ENCODE measurements at places on chromosomes 2 and 18.

- DNase-seq = no peak
These were observed 59.1 kb upstream of the PELI1 start for GRCh38 chr2:64203131-64203857.

GRCh38 chr2:3613524-3613905 is 18.6 kb downstream of the COLEC11 start:
- DNase-seq = no peak

- no peak for DNase-seq
These were observed 74.4 kb upstream of the MAP4K4 start for GRCh38 chr2:101623031-101623521.

DNA sequence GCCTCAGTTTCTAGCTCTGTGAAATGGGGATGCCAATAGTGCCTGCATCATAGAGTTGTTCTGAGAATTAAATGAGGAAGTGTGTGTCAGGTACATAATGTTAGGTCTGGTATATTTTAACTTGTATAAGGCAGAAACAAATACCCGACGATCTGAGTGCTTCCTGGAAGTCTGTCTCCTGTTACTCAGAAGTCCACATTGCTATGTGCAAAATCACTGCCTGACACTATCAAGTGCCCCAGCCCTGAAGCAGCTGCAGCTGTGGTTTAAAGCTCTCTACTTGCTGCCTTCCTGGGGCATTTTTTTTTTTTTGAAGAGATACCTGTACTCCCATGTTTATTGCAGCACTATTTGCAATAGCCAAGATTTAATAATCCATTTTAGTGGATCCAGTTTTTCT is 125.3 kb downstream of the SLC4A3 start:
- no peak for DNase-seq

- DNase-seq = no peak
These were observed 19.2 kb upstream of the TMEM177 start for GRCh38 chr2:119659601-119660342.

DNA sequence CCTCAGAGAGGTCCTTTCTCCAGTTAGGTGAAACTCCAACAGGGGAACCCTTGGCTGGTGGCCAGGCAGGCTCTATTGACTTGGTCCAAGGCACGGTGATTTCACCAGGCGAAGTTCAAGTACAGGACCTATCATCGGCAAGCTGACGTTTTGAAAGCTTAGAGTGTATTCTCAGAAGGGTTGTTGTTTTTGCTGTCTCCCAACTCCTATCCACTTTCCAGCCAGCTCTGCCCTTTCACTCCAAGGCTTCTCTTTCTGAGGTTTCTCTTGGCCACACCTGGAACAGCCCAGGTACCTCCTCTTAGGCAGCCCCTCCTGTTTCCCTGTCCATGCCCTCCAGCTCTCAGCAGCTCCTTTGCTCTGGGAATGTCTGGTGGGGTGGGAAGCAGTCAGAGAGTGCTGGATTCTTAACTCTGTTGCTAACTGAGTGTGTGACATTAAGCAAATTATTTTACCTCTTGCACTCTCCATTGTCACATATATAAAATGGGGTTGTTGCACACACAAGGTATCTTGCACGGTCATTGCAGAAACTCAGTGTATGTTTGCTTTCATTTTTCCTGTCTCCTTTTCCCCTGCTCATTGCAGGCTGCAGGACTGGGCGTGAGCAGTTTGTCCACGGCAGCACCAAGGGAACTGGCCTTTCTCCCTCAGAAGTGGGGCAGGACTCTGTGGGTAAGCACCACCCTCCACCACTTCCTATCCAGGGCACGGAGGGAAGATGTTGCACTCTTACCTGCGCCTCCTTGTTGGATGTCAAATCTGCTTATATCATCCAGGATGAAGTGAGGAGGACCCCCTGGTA is 30.2 kb downstream of the CAPN13 start:
- DNase-seq = no peak

DNA sequence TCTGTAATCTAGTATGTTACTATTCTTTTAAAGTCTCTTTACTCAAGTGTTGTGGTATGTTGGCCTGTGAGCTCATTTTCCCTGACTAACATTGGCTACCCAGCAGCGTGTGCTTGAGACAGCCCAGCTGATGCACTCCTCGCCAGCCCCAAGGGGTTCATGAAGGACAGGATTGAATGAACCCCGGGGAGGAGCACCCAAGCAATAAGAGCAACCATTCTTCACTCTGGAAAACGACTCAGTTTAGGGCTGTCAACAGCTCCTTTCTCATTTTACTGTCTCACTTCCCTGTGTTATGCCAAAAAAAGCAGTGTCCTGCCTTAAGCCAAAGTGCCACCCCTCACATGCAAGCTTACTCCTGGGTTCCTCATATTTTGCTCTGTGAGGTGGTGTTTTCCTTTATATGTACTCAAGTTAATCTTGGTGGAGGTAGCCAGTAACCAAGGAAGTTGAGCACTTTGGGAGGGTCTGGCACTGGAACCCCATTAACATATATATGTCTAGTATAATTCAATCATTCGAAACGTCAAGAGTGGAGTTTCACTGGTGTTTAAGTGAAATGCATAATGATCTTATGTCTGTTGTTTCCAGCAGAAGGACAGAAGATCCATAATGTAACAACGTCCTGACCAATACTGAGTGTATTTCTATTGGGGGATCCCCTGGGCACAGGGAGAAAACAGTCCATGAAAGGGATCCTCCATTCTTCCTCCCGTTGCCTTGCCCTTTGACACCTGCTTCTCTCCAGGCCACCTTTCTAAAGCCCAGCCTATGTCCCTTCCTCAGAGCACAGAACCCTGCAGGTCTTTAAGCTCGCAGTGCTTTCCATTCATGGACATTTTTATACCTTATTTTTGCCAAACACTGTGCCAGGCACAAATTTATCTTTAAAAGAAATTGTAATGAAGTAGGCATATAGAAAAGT is 43.2 kb downstream of the ATIC start:
- no peak for DNase-seq

DNA sequence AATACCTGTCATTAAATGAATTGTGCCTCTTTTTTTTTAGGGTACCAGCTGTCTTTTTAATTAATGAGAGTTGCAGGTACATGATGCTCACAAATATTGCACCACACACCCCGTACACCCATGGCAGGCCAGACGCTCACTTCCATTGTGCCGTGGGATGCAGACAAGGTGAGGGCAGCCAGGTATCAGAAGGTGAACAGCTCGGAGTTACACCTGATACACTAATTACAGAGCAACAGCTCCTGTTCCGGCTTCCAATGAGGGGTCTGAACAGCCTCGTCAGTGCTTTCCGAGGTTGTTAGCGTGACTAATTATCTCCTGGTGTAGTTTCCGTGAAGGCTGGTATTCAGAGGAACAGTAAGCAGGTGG is 442.8 kb downstream of the ZNF516 start:
- no peak for DNase-seq

GRCh38 chr18:13308369-13308768 is 89.8 kb downstream of the LDLRAD4 start:
- no peak for DNase-seq

DNA sequence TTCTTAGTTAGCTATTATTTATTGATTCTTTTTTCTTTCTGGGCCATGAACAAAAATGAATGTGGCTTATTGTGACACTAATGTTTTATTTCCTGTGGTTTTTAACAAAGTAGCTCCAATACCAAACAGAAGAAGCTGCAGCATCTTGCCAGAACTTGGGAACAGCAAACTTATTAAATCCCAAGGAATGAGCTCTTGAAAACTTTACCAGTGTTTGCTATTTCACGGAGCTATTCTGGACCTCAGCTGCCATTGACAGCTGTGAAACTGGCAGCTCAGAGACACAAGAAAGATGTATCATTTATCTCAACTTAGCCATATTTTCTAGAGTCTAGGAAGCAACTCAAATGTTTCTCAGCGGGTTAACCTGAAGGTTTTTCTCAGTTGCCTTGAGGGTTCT is 91.0 kb upstream of the NEUROD1 start:
- no peak for DNase-seq

DNA sequence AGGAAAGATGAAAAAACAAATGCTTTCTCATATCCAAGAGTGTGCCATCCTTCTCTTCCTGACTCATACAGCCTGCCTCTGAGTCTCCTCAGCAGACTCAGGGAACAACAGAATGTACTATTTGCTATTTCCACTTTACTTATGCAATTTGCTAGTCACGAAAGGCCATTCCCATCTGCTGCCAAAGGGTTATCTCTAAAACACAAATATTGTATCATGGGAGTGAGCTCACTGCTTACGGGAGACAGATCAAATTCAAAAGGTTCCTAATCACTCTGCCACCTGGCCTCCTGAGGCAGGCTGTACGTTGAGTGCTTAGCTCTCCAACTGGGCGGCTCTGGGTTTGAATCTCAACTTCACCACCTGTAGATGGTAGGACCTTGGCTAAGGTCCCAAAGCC is 92.0 kb downstream of the GAREM1 start:
- DNase-seq = no peak

- no peak for DNase-seq
These were observed 159.9 kb downstream of the CTIF start for GRCh38 chr18:48698707-48699106.

DNA sequence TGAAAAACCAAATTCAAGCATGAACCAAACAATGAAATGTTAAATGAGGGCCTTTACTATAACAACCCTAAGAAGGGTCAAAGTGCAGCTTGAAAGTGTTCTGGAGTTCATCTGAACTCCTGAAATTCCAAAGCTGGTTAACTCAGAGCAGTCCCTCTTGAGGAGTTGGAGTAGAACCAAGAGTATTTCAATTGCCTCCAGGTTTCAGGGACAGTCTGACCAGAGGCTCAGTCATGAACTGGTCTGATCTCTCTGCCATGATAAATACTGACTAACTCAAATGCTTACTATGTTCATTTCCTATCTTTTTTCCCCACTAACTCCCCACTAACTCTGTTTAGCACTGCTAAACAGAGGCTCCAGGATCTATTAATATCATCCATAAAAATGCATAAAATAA is 2.7 kb downstream of the STARD7 start:
- DNase-seq = no peak

GRCh38 chr18:28963481-28963880 is 786.6 kb upstream of the CDH2 start:
- DNase-seq = no peak

DNA sequence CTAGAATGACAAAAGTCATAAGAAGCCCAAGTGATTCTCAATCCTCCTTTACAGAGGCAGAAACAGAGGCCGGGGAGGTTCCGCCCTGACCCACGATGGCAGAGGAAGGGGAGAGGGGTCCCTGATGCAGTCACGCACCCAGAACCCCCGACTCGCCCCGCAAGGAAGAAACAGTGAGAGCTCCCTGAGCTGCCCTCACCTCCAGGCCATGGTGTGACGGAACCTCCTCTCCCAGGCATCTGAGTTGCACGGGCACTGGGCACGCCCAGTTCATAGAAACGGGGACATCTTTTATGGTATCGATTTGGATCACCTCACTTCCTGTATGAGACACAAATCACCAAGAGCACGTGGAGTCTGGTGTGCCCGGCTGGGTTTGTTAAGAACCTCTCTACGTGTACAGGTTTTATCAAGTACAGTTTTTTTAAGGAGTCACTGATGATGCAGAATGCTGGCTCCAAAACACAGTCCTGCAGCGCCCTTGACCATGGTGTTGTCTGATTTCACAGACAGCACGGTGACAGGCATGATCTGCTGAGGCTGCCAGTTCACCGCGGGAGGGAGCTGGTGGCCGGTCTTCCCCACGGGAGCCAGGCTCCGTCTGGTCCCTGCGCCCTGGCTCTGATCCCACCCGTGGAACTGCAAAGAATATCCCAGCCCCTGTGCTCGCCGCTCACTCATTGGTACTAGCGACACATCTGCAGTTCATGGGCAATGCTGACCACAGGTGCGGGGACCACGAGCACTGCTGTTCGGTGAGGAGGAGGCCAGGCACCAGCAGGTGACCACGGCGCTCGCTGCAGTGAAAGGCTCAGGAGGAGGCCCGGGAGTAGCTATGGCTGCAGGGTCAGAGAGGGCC is 35.6 kb downstream of the PXDN start:
- DNase-seq = no peak

GRCh38 chr2:15874854-15875804 is 65.2 kb upstream of the MYCN start:
- no peak for DNase-seq

DNA sequence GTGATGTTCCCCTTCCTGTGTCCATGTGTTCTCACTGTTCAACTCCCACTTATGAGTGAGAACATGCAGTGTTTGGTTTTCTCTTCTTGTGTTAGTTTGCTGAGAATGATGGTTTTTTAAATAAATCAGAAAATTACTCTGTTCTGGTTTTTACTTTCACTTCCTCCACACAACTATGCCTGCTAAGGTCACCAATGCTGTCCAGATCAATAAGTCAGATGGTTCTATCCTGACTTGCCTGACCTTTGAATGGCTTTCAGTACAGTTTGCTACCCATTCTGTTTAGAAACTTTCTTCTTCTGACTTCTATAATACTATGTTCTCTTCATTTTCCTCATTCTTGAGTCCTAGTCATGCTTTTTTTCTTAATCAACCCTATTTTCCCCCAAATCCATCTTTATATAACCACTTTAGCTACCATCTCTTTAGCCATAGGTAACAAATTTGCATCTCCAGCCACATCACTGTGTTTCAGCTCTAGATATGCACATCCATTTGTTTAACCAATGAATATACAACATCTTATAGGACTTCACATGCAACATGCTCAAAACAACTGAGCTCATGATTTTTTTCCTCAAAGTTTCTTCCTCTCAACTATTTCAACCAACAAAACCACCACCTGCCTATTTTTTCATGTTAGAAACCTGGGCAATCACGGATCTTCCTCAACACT is 58.8 kb upstream of the SLC38A11 start:
- DNase-seq = no peak

GRCh38 chr2:65309699-65310098 is 82.1 kb downstream of the ACTR2 start:
- no peak for DNase-seq

DNA sequence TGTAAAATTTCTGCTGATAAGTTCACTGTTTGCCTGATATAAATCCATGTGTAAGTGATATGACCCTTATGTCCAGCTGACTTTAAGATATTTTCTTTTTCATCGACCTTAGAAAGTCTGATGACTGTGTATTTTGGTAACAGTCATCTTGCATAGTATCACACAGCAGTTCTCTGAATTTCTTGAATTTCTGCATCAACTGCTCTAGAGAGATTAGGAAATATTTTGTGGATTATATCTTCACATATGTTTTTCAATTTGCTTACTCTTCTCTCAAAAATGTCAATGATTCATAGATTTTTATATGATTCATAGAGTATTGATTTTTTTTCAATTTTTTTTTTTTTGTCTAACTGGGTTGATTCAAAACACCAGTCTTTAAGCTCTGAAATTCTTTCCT is 945.3 kb downstream of the TRIB2 start:
- no peak for DNase-seq

- no peak for DNase-seq
These were observed 133.4 kb downstream of the HRH4 start for GRCh38 chr18:24593886-24594285.

GRCh38 chr2:3341336-3341735 is 36.3 kb downstream of the EIPR1 start:
- no peak for DNase-seq

- no peak for DNase-seq
These were observed 381.7 kb upstream of the VWC2L start for GRCh38 chr2:214029190-214029589.

DNA sequence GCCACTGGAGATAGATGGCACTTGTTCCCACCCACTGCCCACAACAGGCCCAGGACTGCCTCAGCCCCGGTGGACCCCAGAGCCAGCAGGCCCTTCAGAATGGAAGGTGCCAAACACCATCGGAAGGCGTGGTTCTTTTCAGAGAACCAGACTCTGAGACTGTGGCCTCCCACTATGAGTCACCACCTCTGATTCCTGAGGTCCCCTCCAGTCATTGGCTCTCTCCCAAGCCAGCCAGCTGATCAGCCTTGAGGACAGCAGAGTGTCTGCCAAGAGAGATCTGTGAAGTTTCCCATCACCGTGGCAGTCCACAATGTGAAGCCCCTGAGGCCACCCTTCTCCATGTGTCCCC is 10.4 kb upstream of the MAP3K2 start:
- no peak for DNase-seq

GRCh38 chr2:8549942-8550341 is 131.9 kb upstream of the ID2 start:
- DNase-seq = no peak
